ENCODE measurements at places on chromosomes 2 and 18.
A peak's percentile ranks its signal among the peaks of the same experiment; 100 is the strongest.

DNA sequence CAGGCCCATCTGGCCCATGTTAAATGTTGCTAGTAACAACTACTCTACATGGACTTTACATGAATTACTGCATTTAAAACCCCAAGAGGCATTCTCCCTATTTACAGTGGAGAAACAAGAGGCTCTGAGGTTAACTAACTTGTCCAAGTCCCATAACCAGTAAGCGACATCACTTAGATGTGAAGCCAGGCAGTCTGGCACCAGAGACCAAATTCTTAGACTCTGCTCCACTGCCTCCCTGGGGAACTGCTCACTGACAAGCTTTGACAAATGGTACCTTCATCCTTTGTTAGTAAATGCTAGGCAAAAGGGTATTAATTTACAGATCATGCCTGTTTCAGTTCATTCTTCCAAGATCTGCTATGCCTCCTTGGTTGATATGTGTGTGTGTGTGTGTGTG lies 124.8 kb downstream of the AFF3 start:
- H3K27ac ChIP-seq: no peak overlapping the region
- no peak for DNase-seq
- H3K27me3 ChIP-seq: no peaks in the 10 kb centered on the region
- H3K36me3 ChIP-seq: no peaks in the 10 kb centered on the region
- no peak overlapping the region for H3K4me3 ChIP-seq

DNA sequence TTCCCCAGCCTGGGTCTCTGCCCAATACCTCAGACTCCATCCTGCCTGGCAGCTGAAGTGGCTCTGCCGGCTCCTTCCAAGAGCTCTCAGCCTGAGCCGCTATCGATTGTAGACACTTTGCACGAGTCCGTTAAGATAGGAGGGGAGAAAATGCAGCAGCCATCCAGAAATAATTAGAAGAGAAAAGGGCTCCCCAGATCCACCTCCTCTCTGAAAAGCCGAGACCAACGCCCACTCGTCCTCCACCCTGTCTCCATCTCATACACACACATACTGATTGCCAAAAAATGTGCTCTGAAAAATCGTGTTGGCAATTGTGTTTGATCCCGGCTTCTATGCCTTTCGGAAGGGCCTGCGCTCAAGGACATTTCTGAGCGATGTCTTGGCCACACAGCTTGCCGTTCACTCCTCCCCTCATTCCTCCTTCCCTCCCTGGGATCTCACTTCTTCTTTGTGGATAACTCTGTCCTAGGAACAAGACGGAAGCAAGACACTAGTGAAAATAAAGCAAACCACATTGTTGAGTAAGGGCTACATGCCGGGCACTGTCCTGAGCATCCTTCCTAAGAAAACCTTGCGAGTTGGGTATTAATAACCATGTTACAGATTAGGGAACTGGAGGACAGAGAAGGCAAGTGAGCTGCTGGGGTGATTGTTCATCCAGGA lies 372.8 kb upstream of the MYT1L start:
- H3K36me3 ChIP-seq: no peaks in the 10 kb centered on the region
- no peak overlapping the region for H3K4me3 ChIP-seq
- no peaks in the 10 kb centered on the region for H3K27me3 ChIP-seq
- no peak overlapping the region for H3K27ac ChIP-seq

- no peaks in the 10 kb centered on the region for H3K36me3 ChIP-seq
- no peak for DNase-seq
- no peaks in the 10 kb centered on the region for H3K4me1 ChIP-seq
- H3K4me3 ChIP-seq: no peak overlapping the region
- no peaks in the 10 kb centered on the region for H3K27me3 ChIP-seq
These were observed 255.4 kb upstream of the CHAC2 start for GRCh38 chr2:53512071-53512826.

- DNase-seq: peak; percentile 23
- H3K4me1 ChIP-seq: no peaks in the 10 kb centered on the region
- peak overlapping the region; percentile 8 for H3K4me3 ChIP-seq
- no peaks in the 10 kb centered on the region for H3K27me3 ChIP-seq
These were observed 76.0 kb downstream of the TGIF1 start for GRCh38 chr18:3525870-3526420.

GRCh38 chr2:7052404-7052803 lies 135.2 kb downstream of the RNF144A start:
- H3K27ac ChIP-seq: no peak overlapping the region
- DNase-seq: no peak
- no peaks in the 10 kb centered on the region for H3K36me3 ChIP-seq
- H3K4me1 ChIP-seq: peaks cover 11% of the 10 kb centered on the region
- no peaks in the 10 kb centered on the region for H3K27me3 ChIP-seq
- H3K4me3 ChIP-seq: no peak overlapping the region

GRCh38 chr2:58913082-58913726 lies 672.1 kb upstream of the FANCL start:
- H3K4me3 ChIP-seq: no peak overlapping the region
- DNase-seq: no peak
- no peaks in the 10 kb centered on the region for H3K36me3 ChIP-seq
- H3K27ac ChIP-seq: no peak overlapping the region

DNA sequence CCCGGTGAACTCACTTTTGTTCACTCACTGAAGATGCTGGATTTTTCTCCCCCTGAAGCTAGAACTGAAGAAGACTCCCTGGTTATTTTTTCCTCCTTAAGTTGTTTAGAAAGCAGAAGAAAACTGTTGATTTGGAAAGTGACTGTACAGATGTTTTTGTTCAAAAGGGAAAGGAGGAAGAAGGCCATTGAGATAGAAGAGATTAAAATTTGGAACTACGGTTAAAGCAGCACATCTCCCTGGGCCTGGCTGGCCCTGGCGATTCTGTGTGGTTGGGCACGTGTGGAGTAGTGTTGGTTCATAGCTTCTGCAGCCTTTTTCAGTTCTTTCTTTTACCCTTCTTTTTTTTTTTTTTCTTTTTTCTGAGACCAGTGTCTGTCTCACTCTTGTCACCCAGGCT lies 109.2 kb downstream of the MAP4K4 start:
- no peak overlapping the region for H3K4me3 ChIP-seq
- DNase-seq: no peak
- no peak overlapping the region for H3K27ac ChIP-seq
- H3K4me1 ChIP-seq: no peaks in the 10 kb centered on the region

DNA sequence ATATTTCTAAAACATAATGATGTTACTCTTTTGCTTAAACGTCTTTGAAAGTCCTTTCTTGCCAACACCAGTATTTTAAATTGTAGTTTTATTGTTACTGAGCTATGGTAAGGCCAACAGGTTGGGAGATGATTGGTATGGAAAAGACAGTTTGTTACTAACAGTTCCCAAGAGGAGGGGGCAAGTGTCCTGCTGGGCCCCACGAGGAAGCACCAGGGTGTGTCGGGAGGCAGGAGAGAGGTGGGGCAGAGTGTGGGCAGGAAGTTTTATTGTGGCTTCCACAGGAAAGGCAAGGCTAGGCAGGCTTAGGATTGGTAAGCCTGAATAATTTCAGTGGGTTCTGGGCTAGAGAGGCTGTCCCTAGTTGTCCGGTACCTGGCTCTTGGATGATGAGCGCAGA lies 134.3 kb downstream of the SOCS6 start:
- DNase-seq: no peak
- no peak overlapping the region for H3K27ac ChIP-seq
- H3K27me3 ChIP-seq: no peaks in the 10 kb centered on the region
- H3K36me3 ChIP-seq: no peaks in the 10 kb centered on the region
- no peaks in the 10 kb centered on the region for H3K4me1 ChIP-seq
- H3K4me3 ChIP-seq: no peak overlapping the region

DNA sequence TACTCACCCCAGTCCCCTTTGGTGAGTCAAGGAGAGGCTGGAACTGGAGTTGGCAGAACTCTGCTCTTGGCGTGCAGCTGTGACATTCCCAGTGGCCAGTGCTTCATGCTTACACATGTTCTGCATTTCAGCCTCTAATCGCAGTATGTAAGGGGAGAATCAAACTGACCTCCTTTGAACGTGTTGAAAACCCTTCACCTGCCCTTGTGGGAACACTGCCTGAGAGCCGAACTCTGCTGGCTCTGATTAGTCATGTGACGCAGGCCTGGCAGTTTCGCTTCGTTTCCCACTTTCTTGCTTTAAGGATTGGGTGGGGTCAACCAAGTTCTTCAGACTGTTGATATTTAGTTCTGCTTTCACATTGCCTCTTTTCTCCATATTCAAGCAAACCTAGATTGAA lies 173.8 kb upstream of the BCL2L11 start:
- H3K36me3 ChIP-seq: no peaks in the 10 kb centered on the region
- H3K27ac ChIP-seq: no peak overlapping the region
- H3K27me3 ChIP-seq: no peaks in the 10 kb centered on the region
- H3K4me3 ChIP-seq: no peak overlapping the region
- H3K4me1 ChIP-seq: no peaks in the 10 kb centered on the region

- H3K36me3 ChIP-seq: no peaks in the 10 kb centered on the region
- no peak for DNase-seq
- no peak overlapping the region for H3K4me3 ChIP-seq
- H3K27me3 ChIP-seq: no peaks in the 10 kb centered on the region
These were observed 2.8 kb upstream of the CLIP4 start for GRCh38 chr2:29112379-29112778.

- no peak overlapping the region for H3K27ac ChIP-seq
- no peaks in the 10 kb centered on the region for H3K4me1 ChIP-seq
- no peak overlapping the region for H3K4me3 ChIP-seq
- peaks cover 4% of the 10 kb centered on the region for H3K27me3 ChIP-seq
- no peaks in the 10 kb centered on the region for H3K36me3 ChIP-seq
- DNase-seq: no peak
These were observed 154.7 kb upstream of the HS6ST1 start for GRCh38 chr2:128473175-128474035.

- H3K4me1 ChIP-seq: no peaks in the 10 kb centered on the region
- no peaks in the 10 kb centered on the region for H3K36me3 ChIP-seq
- DNase-seq: no peak
- H3K4me3 ChIP-seq: no peak overlapping the region
These were observed 151.3 kb upstream of the SLC39A10 start for GRCh38 chr2:195505701-195506100.

GRCh38 chr2:102012061-102012614 lies 20.4 kb downstream of the IL1R2 start:
- no peaks in the 10 kb centered on the region for H3K4me1 ChIP-seq
- H3K27me3 ChIP-seq: no peaks in the 10 kb centered on the region
- H3K36me3 ChIP-seq: no peaks in the 10 kb centered on the region
- H3K27ac ChIP-seq: no peak overlapping the region

DNA sequence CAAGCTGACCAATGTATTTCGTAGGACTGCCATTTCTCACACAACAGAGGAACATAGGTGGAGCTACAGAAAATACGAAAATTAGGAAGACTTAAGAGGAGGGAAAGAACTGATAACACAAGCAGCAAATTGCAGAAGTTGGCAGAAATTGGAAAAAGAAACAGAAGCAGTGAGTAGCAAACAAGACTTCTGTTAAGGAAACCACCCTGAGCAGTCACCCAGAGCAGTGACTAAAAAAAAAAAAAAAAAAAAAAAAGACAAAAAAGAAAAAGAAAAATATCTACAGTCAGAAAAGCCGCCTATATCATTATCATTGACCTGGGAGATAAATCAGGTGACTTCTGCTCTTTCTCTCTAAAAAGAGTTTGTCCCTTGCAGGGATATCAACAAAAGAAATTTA lies 21.4 kb downstream of the STK17B start:
- peaks cover 45% of the 10 kb centered on the region for H3K4me1 ChIP-seq
- H3K36me3 ChIP-seq: peaks cover 63% of the 10 kb centered on the region
- no peak for DNase-seq
- no peaks in the 10 kb centered on the region for H3K27me3 ChIP-seq
- peak overlapping the region; percentile 49 for H3K27ac ChIP-seq

DNA sequence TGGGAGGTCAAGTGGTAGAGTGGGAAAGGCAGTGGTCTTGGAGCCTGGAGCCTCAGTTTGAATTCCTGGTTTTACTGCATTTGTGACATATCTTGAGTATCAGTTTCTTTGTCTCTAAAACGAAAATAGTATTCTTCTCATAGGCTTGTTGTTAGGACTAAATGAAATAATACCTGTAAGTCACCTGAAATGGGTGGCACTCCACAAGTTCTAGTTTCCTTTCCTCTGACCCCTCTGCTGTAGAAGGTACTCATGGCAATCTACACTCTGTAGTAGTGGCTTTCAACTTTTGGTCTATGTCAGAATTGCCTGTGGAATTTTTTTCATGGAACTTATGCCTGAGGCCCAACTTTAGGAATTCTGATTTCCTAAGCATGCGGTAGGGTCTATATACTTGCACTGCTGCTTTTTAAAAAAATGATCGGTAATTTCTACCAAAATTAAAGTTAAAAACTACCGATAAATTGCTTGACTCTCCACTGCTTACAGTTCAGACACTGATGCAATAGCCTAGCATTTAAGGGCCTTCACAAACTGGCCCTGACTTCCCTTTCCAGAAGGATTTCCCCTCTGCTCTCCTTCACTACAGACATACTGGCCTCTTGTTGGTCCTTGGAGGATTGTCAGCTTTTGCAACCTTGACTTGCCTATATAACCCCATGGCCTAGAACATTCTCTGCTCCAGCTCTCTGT lies 47.2 kb downstream of the PLEK start:
- H3K27me3 ChIP-seq: no peaks in the 10 kb centered on the region
- H3K4me1 ChIP-seq: no peaks in the 10 kb centered on the region
- H3K4me3 ChIP-seq: no peak overlapping the region
- no peaks in the 10 kb centered on the region for H3K36me3 ChIP-seq
- DNase-seq: no peak

- no peak for DNase-seq
- H3K27ac ChIP-seq: no peak overlapping the region
- H3K4me3 ChIP-seq: no peak overlapping the region
- H3K27me3 ChIP-seq: no peaks in the 10 kb centered on the region
- H3K4me1 ChIP-seq: no peaks in the 10 kb centered on the region
These were observed 29.7 kb downstream of the AGPS start for GRCh38 chr2:177422271-177422670.

GRCh38 chr18:22455425-22456115 lies 37.9 kb upstream of the CTAGE1 start:
- H3K36me3 ChIP-seq: no peaks in the 10 kb centered on the region
- H3K4me3 ChIP-seq: no peak overlapping the region
- no peak for DNase-seq
- no peaks in the 10 kb centered on the region for H3K27me3 ChIP-seq
- H3K4me1 ChIP-seq: no peaks in the 10 kb centered on the region
- H3K27ac ChIP-seq: no peak overlapping the region

DNA sequence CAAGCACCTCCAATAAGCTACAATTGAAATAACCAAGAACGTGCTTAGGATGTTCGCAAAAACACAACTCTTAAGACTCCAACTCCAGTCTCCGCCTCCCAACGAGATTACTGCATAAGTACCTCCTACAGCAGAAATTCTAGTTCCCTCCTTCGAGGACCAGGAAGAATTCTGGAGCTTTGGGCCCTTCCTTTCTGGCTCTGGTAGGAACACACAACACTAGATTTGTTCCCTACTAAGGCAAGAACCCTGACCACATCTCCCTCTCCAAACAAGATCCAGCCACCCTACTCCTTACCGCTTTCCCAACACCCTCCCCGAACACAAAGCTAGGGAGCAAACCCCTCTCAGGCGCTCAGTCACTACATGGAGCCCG lies 721 bp downstream of the ADAM17 start:
- peak overlapping the region; percentile 80 for H3K4me3 ChIP-seq
- no peaks in the 10 kb centered on the region for H3K36me3 ChIP-seq
- peak overlapping the region; percentile 89 for H3K27ac ChIP-seq
- DNase-seq: peak; percentile 8
- peaks cover 12% of the 10 kb centered on the region for H3K4me1 ChIP-seq
- H3K27me3 ChIP-seq: no peaks in the 10 kb centered on the region

GRCh38 chr2:1687254-1687653 lies 57.1 kb downstream of the PXDN start:
- H3K4me3 ChIP-seq: no peak overlapping the region
- H3K4me1 ChIP-seq: no peaks in the 10 kb centered on the region
- no peaks in the 10 kb centered on the region for H3K27me3 ChIP-seq
- DNase-seq: no peak
- H3K36me3 ChIP-seq: no peaks in the 10 kb centered on the region
- H3K27ac ChIP-seq: no peak overlapping the region

GRCh38 chr2:200585730-200586643 lies at the start of gene AOX1:
AOX1 (plus strand) TSS chr2:200586014; CDS start chr2:200586109, 95 bp downstream.
- DNase-seq: no peak
- peaks cover 3% of the 10 kb centered on the region for H3K4me1 ChIP-seq
- no peak within 1 kb of the TSS for H3K27ac ChIP-seq
- no peaks in the 10 kb centered on the region for H3K36me3 ChIP-seq
